Upper lobe of left lung (tissue), 6 donors: ENCODE measurements at places on chromosomes 11 and 22. TPM values are rescaled to one million over a fixed set of nuclear protein-coding genes. Genes with fewer than 3 reads are reported as not detected.
A peak's percentile ranks its signal among the peaks of the same experiment; 100 is the strongest.

TREH gene
- 0.89 TPM for total RNA-seq

KIRREL3 gene
- not detected for total RNA-seq

GPHA2 gene
- not detected for total RNA-seq

DUSP8 gene
- 5.2 TPM for total RNA-seq

KCTD14 gene
- total RNA-seq, result 28.6 TPM

GGT5 gene
- 47.4 TPM for total RNA-seq

TBX1 gene
- 12.2 TPM for total RNA-seq

EHF gene
- 99.5 TPM for total RNA-seq

CLTCL1 gene
- 4.2 TPM for total RNA-seq

SMTN gene
- total RNA-seq, result 60.8 TPM

GRCh38 chr11:113817162-113817561 lies 37.6 kb downstream of the CLDN25 start:
- DNase-seq, result no peak

- no peak for DNase-seq
Measured at GRCh38 chr11:94870422-94870821, 102.3 kb downstream of the AMOTL1 start.

GRCh38 chr22:20205964-20206708 lies 55.3 kb upstream of the CCDC188 start:
- peak; percentile 83 for DNase-seq

- DNase-seq, result no peak
Measured at GRCh38 chr11:66050581-66051231, 1.5 kb upstream of the SF3B2 start.

DNA sequence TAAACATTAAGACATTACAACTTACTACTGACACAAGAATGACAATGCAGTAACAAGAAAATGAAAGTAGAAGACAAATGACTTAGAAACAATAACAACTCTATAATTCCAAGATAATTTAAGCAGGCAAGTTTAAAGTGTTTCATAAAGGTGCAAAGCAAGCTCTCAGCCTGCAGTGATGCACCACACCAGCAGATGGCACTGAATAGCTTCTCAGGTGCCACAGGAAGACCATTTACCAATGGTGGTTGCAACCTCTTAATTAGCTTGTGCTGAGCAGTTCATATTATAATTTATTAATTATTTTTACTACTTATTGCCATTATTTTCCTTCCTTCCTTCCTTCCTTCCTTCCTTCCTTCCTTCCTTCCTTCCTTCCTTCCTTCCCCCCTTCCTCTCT lies 60.6 kb downstream of the NXPE2 start:
- DNase-seq, result peak; percentile 24

DNA sequence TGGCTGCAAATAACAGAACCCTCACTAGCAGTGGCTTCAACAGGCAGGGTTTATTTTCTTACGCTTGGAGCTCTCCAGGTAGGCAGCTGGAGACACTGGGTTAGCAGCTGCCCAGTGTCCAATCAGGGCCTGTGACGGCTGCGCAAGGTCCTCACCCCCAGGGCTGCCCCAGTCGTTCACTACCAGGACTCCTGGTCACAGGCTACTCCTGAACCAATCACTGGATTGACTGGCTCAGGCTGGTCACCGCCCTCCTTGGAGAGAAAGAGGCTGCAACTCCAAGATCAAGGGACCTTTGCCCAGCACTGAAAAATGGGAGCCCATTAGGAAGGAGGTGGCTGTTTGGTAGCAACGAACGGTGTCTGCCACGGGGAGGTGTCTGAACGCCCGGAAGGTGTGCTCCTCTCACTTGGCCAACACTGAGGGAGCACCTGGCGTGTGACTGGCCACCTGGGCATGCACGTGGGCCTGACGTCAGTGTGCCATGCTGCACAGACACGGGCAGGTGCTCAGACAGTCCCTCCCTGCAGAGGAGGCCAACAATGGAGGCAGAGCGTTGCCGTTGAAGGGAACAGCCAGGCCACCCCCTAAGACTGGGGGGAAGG lies 5.1 kb downstream of the ARSA start:
- DNase-seq, result peak; percentile 49
